ENCODE measurements at places on chromosomes 12 and 14.

DNA sequence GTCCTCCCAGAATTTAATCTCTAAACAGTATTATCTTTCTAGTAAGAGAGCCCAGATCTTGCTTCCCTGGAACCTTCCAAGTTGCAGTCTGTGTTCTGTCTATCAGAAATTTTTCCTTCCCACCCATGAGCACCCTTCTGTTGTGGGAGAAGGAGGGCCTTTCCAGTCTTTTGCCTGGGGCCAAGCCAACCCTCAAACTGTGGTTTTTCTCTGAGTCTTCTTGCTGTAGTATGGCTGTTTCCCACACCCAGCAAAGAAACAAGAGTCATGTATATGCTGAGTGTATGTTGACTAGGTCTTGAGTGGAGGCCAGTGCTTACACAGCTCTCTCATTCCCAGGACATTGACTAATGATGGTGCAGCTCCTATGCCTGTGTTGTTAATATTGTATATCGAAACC is 104.5 kb downstream of the TGFB3 start:
- no peak for DNase-seq

- no peak for DNase-seq
Observed at GRCh38 chr14:50225974-50226297, 5.4 kb downstream of the SOS2 start.

DNA sequence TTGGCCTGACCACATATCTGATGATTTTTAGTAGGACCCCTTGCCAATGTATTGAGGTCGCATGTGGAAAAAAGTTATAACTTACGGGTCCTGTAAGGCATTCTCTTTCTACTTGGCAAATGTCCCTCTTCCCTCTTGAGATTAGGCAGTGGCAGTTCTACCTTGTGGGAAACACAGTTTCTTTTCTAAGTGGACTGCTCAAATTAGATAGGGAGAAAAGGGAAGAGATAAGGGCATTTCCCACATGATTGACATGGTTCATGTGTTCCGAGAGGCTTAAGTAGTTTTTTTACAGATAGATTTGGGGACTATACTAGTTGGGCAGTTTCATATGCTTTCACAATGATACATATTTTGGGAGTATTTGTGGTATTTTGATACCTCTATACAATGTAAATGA is 154.7 kb downstream of the FBXL14 start:
- DNase-seq, result no peak

GRCh38 chr12:80068173-80068572 is 31.2 kb upstream of the OTOGL start:
- DNase-seq, result no peak

GRCh38 chr12:76137606-76138005 is 53.1 kb upstream of the NAP1L1 start:
- no peak for DNase-seq

- peak; percentile 8 for DNase-seq
Observed at GRCh38 chr14:22848351-22849164, 12.2 kb downstream of the MMP14 start.

- peak; percentile 15 for DNase-seq
Observed at GRCh38 chr14:62280366-62280765, 518.1 kb downstream of the SNAPC1 start.

- DNase-seq, result peak; percentile 17
Observed at GRCh38 chr14:57889245-57889644, 23.4 kb upstream of the SLC35F4 start.

Data from pons (tissue), 1 donor.